ENCODE measurements at places on chromosomes 3 and 15.

GRCh38 chr15:37698679-37699078, 235.8 kb upstream of the TMCO5A start:
- DNase-seq, result no peak

DNA sequence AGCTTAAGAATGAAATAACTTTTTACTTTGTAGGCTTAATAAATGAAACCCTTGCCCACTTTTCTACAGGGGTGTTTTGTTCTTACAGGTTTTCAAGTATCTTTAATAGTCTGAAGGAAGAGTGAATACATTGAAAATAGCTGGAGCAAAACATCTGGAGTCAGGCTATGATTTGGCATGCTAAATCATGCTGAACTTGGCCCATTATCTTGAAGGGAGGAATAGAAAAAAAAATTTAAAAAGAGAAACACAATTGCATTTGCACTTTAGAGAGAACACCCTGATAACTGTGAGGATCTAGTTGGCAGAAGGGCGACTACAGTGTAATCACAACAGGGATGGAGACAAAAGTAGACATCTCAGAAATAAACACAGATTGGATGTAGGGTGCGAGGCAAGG, 1.8 kb upstream of the IQGAP1 start:
- DNase-seq, result no peak

- no peak for DNase-seq
Observed at GRCh38 chr15:74123131-74123429, 7.3 kb upstream of the ISLR2 start.

DNA sequence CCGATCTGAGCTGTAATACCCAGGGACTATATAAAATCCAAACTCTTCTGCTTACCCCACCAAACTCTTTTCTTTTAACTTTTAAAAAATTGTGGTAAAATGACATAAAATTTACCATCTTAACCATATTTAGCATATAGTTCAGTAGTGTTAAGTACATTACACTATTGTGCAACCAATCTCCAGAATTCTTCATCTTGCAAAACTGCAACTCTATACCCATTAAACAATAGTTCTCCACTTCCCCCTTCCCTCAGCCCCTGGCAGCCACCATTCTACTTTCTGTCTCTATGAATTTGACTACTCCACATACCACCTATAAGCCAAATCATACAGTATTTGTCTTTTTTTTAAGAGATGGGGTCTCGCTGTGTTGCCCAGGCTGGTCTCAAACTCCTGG, 38.7 kb downstream of the SENP8 start:
- no peak for DNase-seq

DNA sequence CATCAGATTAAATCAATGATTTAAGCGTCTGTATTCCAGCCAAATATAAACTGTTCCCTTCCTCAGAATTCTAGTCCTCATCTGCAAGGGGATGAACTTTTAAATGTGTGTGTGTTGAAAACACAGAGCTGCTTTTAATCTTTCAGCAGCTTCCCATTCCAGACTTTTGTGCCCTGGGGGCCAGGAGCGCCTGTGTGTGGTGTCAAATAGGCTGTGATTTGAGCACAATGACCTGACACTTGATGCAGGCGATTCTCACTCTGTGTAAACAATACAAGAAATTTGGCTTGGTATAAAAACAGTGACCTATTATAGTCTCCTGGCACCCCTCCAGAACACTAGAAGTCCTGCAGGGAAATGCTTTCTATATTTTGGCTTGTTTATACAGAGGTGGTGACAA, 274.6 kb upstream of the ROPN1 start:
- DNase-seq, result no peak

- DNase-seq, result peak; percentile 40
Observed at GRCh38 chr3:183555541-183556081, at the start of gene KLHL6. Gene KLHL6, minus strand, starts transcription at chr3:183555706. Its CDS starts 53 bp downstream, at chr3:183555653.

DNA sequence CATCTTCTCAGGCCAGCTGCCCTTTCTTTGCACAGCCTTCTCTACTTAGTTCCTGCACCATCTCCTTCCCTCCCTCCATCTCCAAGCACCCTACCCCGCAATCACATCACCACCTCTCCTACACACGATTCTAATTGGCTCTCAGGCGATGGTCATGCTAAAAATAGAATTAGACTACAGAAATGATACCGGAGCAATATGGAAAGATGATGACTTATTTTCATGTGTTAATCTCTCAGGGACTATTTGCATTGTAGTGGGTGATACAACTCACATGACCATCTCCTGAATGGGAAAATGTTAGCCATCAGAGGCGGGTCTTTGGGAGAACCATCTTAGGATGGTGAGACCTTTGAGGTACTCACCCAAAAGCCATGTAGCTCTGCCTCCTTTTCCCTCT, 54.7 kb upstream of the PPARG start:
- DNase-seq, result no peak

- DNase-seq, result no peak
Observed at GRCh38 chr3:106688464-106688863, 688.8 kb upstream of the CCDC54 start.

DNA sequence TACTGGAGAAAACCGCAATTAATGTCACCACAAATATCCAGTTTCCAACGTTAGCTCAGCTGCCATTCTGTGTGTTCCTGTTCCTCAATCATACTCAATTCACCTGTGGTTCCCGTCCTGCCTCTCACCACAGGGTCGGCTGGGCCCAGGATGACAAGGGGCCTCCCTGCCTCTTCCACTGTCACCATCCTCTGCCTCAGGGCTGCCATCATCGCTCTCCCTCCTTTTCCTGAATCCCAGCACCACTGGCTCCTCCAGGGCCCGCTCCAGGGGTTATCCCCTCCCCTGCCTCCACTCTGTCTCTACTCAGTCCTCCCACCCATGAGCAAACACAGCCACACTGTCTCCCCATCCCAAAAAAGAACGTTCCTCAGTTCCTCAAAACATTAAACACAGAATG, 170.9 kb upstream of the NSMCE3 start:
- DNase-seq, result no peak

- DNase-seq, result no peak
Observed at GRCh38 chr3:73298243-73299183, 237.1 kb downstream of the EBLN2 start.

- no peak for DNase-seq
Observed at GRCh38 chr15:79682285-79682684, 214.5 kb downstream of the MTHFS start.

DNA sequence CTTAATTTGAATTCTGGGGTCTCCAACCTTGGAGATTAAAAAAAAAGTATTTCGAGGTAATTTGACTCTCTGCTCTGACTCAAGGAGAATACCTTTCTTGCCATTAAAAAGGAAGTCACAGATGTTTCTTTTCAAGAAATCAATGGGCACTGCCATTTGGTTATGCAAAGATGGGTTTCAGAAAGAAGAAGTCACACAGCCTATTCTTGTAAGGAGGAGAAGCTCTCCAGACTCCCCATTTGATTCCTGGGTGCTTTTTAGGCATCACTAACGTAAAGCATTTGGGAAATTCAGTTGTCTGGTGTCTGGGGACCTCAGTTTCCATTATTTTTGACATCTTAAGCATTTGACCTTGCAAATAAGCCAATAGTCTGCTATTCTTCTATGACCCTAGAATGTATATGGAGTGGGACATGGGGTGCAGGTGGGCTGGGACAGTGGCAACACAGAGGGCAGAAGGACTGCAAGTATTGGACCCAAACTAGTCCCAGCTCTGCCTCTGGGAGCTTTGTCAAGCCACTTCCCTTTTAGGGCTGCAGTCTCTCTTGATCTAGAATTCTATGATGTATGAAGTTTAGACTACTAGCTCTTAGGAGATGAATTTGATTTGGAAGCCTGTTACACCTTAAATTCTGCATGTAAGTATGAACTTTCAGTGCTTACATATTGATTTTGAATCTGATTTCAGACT, 27.8 kb downstream of the IL5RA start:
- no peak for DNase-seq

DNA sequence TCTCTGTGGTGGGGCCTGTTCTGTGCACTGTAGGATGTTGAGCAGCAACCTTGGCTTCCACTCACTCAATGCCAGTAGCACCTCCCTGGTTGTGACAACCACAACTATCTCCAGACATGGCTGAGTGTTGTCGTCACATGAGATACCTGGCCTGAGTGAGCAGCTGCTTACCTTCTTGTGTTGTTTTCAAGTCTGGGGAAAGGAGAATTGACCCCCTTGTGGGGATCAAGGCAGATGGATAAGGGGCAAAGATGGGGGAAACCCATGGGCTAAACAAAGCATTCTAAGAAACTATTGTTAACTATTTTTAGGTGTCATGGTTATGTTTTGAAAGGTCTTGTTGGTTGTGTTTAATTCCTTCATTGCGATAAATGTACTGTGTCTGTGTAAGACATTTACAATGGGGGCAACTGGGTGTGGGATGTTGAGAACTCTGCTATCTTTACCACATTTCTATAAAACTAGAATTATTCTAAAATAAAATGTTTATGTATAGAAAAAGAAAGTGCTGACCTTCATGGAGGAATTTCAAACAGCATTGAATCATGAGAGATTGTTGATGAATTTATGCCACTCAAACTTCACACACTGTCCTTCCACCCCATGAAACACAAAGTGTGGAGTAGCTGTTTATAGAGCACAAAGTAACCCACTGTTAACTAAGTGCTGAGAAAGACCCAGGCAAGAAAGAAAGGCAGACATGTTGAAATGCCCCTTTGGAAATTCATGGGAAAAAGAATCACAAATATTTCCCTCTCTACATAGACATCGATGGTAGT, 48.4 kb upstream of the SPTSSB start:
- DNase-seq, result no peak

- no peak for DNase-seq
Observed at GRCh38 chr3:47634996-47635395, 56.3 kb upstream of the CSPG5 start.

DNA sequence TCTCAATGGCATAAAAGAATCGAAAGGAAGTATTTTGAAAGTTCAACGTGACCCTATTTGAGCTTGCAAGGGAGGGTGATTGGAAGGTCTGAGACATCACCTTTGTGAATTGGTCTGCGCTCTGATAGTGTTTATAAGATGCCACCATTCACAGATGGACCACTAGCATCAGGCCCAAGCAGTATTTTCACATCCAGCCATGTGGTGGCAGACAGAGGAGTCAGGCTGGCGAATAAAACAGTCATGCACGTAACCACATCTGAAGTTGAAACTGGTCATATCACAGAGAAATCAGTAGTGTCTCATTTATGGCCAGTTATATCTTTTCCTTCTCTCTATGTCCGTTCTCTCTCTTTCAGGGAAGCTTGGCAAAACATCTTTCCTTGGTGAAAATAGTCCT, 170.1 kb upstream of the ONECUT1 start:
- DNase-seq, result no peak

GRCh38 chr3:141127344-141128125, 76.4 kb downstream of the SPSB4 start:
- DNase-seq, result no peak

GRCh38 chr3:148730676-148731075, 33.0 kb downstream of the AGTR1 start:
- no peak for DNase-seq

GRCh38 chr3:182837855-182838454, 44.7 kb downstream of the ATP11B start:
- no peak for DNase-seq

DNA sequence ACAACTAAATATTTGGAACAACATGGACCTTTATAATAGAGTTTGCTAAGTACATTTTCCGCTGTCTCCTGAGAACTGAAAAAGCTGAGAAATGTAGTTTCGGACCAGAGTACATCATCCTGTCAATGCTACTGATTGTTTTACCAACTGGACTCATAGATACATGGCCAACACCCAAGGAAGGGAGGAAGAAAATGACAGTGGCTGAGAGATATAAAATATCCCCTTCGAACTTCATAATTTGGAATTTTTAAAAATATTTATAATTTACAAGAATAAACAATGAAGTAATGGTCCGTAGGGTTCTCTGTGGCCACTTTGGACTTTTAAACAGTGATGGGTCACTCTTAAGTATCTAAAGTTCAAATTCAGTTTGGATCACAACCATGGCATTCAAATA, 1042.7 kb downstream of the MCTP2 start:
- DNase-seq, result no peak

DNA sequence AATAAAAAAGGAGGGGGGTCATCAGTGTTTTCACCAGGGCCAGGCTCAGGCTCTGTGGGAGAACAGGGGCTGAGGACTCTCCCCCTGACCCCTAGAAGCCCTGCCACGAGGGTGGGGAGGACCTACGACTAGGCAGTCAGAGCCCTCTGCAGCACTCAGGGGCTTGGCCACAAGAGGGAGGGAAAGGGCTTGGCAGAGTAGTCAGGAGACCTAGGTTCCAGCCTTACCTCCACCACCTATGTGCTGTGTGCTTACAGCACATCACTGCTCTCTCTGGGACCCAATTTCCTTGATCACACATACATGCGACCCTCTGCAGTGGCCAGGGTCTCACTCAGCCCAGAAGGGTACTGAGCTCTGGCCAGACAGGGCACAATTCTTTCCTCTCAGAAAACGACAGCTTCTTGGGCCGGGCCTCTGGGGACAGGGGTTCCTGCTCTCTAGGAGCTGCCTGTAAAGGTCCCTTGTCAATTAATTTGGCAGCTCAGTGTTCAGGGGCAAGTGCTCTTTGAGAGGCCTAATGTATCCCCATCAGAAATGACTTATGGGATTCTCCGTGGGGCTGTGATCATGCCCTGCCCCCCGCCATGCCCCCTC, 16.4 kb upstream of the SKIC8 start:
- no peak for DNase-seq

DNA sequence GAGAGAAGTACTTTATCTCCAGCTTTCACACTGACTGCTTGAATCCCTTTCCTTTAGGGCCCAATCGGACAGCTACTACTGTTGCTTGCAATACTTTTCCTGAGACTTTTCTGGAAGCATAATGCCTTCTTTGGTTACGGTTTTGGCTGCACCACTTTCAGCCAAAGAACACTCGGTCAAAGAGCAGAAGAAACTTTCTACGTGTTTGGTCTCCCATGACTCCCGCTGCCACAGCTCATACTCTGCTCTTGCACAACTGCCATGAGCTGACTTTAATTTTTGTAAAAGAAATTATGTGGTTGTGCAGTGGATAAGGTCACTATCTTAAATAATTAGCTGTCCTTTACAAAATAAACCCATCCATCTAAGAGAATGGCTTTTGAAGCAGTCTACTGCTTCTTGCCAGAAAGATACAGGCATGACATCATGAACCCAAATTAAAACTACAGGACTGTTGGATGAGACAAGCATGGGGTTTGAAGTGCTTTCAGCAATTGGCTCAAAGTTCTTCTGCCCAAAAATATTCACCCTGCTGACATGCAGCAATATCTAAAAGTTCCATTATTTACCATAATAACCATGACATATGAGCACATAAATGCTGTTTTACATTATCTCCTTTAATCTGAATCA, 42.0 kb downstream of the PROS1 start:
- no peak for DNase-seq

GRCh38 chr15:55513152-55513551, 5.1 kb upstream of the DNAAF4 start:
- no peak for DNase-seq

DNA sequence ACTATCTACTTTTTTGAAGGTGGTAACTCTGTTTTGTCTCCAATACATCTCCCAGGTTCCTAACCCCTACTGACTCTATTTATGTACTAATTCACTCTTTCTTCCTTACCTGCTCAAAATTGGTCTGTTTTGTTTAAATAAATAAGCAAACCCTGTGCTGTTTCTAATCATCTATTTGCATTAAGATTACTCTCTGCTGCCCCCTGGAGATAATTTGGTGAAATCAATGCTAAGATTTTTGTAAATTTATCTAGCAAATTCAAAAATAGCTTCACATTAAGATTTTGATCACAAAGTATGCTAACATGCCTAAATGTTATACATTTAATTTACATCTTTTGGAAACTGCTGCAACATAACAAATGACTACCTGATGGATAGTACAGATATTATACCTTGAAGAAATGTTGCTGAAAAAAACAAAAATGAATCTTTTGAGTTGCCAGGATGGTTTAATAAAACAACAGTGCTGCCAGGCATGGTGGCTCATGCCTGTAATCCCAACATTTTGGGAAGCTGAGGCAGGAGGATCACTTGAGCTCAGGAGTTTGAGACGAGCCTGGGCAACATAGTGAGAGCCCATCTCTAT, 4.4 kb upstream of the CD200R1 start:
- DNase-seq, result no peak
